ENCODE measurements at places on chromosomes 3 and 15.

- no peak for DNase-seq
These were observed 38.3 kb downstream of the WHAMM start for GRCh38 chr15:82847703-82848102.

GRCh38 chr3:5022187-5022965, 43.1 kb downstream of the BHLHE40 start:
- no peak for DNase-seq

DNA sequence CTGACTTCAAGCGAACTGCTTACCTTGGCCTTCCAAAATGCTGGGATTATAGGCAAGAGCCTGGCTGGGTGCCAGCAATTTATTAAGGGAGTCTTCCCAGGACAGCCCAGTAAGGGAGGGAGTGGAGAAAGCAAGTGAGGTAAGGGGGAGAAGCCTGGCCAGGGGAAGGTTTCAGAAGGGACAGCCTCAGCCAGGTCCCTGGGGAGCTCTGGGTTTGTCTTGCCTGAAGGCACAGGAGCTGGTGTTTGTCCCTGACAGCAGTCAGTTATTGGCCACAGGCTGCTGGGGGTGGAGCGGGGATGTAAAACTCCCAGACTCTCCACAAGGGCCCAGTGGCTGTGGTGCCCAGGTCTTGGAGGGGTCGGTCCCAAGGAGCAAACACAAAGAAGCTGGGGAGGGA, 33.0 kb upstream of the CDCP1 start:
- no peak for DNase-seq

- no peak for DNase-seq
These were observed 324.6 kb downstream of the MAGI1 start for GRCh38 chr3:65714134-65714533.

DNA sequence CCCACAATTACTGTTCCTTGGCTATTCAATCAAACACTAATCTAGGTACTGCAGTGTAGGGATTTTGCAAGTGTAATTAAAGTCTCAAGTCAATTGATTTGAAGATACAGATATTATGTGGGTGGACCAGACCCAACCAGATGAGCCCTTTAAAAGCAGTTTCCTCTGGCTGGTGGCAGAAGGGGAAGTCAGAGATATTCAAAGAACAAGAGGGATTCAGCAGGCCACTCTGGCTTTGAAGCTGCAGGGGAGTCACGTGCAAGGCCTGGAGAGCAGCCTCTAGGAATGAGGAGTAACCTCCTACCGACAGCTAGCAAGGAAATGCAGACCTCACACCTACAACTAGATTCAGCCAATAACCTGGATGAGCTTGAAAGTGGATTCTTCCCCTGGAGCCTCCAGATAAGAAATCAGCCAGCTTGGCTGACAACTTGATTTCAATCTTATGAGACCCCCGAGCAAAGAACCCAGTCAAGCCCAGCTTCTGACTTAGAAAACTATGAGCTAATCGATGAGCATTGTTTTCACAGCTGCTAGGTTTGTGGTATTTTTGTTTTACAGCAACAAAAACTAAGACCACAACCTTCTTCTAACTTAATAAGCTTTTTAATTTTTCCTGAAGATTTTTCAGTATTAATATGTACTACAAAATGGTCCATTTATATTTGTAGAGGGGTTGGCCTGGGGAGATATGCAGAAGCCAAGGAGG, 13.4 kb downstream of the HACD2 start:
- DNase-seq = no peak

DNA sequence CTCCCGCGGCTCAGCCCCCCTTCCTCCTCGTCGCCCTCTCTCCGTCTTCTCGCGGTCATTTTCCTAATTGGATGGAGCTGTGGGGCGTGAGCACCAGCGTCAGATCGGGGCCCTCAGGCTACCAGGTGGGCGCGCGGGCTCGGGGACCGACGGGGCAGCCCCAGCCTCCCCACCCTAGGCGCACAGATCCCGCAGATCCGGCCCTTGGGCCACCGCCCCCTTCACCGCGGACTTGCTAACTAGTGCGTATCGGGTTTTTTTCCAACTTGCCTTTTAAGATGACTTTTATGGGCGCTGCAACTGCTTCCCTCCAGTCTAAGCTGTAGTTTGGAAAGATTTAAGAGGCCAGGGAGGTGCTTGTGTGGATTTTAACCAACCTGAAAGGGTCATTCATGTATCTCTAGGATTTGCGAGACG, 1.3 kb downstream of the ZNF710 start:
- peak; percentile 50 for DNase-seq

GRCh38 chr3:190532731-190533203, 18.9 kb downstream of the IL1RAP start:
- DNase-seq = no peak

DNA sequence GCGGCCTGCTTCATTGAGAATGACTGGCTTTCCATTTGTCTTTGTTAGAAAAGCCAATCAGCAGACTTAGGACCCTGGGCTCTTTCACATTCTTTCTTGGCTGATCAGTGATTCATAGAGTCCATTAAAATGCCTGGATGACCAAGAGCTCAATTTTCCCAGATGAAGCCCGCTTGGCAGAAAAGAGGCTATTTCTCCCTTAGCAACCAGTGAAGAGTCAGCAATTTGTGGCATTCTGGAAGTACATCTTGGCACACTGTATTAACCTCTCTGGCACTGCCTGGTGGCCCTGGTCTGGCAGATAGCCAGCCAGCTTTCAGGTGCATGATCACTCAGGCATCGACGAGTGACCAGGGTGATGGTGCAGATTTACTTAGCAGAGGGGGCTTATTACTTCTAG, 145.7 kb upstream of the PLAAT1 start:
- DNase-seq = no peak

DNA sequence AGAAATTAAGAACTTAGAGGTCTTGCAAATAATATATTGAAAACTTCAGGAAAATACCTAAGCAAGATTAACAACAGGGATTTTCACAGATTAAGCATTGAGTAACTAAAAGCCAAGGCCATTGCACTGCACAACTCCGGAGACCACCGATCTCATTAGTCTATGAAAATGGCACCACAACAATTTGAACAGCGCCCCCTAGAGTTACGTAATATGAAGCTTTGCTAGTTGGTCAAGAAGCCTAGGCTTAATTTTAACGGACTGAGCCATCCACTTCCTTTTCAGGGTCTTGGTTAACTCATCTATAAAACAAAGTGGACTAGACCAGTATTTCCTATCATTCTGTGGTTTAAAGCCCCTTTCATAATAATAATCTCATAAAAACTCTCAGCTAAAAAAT, 24.8 kb downstream of the TMEM212 start:
- no peak for DNase-seq

DNA sequence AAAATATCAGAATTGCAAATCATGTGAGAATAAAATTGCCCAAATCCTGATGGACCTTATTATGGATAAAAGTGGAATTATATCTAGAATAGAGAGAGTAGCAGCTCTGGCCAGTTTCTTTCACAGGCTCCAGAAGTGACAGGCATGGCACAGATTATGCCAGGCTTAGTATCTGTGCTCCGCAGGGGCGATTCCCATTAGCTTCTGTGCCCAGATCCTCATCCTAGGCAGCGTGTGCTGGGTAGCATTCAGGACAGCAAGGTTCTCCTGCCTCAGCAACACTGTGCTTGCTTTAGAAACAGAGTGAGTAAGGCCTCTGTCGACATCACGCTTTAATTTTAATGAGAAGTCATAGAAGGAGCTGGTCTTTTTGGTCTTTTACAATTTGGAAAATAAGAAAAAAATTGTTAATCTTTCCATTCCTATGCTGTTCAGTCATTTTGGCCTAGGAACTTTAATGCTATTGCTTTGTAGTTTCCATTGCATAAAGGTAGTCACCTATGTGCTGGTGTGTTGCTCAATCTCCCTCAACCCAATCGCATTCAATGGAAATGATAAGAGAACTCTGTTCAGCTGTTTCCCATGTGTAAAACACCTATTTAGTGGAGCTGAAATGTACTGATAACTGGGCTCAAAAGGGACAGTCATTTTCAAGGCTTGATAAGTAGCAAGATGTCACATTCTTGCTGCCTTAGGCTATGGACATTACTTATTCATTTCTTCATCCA, 770.1 kb downstream of the AGBL1 start:
- DNase-seq = no peak

DNA sequence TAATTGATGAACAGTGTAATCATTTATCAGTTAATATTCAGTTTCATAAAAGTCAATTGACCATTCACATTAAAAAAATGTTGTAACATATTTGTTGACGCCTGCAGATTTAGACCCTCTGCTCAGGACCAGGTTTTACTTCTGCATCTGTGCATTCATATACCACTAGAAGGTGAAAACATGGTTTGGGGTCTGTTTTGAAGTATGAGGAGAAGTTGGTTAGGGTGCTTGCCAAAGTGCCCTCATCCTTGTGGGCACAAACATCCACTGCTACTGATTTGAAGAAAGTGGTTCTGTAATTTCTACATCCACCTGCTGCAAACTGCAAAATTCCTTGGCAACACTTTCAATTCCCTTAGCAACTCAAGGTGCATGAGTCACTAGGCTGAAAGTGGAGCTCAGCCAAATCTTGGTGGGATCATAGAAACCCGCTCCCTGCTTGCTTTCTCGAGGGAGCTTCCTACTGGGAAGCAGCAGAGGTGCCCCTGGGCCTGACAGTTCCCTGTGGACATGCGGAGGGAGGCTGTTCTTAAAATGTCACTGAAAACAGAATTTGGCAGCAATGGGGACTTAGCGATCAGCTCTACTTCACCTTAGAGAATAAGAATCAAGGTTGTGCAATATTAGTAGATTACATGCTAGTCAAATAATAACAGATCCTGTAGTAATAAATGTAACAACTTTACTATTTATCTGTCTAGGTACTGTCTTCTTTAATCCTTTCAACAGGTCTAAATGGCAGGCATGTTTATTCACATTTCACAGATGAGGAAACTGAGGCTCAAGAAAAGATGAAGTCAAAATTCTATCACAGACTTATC, 301.0 kb upstream of the TBL1XR1 start:
- DNase-seq = no peak

DNA sequence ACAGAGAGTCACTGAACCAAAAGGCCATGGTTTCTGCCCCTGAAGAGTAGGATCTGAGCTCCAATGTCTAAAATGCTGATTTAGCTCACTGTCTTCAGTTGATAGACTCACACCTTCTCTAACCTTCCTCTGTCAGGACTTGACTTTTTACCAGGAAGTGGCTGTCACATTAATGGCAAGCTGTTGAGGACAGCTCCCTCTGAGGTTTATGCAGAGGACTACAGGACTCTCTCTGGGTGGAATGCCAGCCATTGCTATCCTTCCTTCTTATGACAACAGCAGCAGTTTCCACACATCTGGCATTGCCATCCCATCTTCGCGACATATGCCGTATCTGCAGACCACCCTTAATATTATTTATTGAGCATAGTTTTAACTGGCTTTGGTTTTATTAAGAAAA, 103.8 kb upstream of the PRICKLE2 start:
- DNase-seq = no peak

- DNase-seq = no peak
These were observed 47.3 kb downstream of the PLSCR2 start for GRCh38 chr3:146421819-146422759.

- DNase-seq = no peak
These were observed 648.1 kb downstream of the NTRK3 start for GRCh38 chr15:87608238-87609028.

DNA sequence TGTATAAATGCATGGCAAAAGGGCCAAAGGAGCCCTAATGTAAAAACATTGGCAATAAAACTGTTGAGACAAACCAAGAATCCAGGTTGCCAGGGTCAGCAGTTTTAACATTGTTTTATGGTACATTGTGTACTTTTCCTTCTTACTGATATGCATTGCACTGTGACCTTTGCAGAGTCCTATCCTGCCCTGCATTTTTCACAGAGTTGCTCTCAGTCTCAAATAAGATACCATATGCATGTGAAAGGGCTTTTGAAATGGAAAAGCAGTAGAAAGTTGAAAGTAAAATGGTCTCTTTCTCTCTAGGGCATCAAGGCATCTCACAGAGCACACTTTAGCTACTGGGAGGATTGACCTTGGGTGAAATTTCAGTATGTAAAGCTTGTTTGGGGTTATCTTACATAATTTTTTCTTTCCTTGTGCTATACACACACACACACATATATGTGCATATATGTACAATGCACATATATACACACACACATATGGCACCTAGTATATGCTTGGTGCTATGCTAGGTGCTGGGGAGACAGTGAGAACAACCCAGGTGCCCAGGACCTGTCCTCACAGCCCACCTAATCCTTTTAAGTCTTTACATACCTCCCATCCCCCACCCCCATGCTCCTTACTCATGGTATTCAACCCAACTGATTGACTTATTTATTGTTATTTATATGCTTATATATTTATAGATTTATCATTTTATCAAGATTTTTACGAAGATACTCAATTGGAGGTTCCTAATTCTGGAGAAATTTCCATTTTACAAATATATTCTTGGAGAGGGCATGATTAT, 1.2 kb upstream of the PPP2R3A start:
- no peak for DNase-seq

DNA sequence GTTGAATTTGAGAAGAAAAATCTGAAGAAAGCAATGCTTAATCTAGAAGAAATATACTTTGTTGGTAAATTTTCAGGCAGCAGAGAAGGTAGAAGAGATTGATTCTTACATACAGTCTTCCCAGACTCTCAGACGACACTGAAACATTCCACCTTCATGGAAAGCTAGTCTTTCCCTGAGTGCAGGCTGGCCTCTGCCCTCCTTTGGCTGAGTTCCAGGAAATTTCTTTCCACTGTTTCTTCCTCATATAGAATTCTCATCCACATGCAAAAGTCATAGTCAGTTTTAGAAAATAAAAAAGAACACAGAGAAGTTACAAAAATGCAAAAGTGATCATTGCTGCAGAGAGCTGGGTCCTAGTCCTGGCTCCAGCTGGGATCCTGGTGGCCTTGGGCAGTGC, 142.5 kb upstream of the PRR23C start:
- DNase-seq = no peak

DNA sequence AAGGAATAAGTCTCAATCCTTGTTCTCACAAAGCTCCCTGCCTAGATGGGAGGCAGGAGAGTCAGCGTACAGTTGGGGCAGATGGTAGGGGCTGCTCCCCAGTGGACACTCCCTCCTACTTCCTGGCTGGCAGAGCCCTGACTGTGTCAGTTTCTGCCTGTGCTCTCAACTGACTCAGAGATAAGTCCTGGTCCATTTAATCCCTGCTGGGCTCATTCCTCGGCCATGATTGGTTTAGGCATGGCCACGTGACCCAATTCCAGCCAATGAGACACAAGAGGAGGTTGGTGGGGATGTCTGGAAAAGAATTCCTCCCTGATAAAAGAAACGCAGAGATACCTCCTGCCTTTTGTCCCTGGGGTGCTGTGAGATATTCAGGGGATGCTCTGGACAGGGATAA, 118.1 kb upstream of the SLC6A11 start:
- DNase-seq = no peak

GRCh38 chr15:55434989-55435825, 26.9 kb downstream of the PIERCE2 start:
- DNase-seq = peak; percentile 15

- no peak for DNase-seq
These were observed 121.6 kb downstream of the UBE2E2 start for GRCh38 chr3:23324745-23325144.

- no peak for DNase-seq
These were observed 62.2 kb upstream of the ZNF280D start for GRCh38 chr15:56795502-56795901.

GRCh38 chr3:22971497-22971896, 231.6 kb upstream of the UBE2E2 start:
- DNase-seq = no peak

Measured in right lung (tissue), 10 donors.